ENCODE measurements at places on chromosomes 11 and 22.

DNA sequence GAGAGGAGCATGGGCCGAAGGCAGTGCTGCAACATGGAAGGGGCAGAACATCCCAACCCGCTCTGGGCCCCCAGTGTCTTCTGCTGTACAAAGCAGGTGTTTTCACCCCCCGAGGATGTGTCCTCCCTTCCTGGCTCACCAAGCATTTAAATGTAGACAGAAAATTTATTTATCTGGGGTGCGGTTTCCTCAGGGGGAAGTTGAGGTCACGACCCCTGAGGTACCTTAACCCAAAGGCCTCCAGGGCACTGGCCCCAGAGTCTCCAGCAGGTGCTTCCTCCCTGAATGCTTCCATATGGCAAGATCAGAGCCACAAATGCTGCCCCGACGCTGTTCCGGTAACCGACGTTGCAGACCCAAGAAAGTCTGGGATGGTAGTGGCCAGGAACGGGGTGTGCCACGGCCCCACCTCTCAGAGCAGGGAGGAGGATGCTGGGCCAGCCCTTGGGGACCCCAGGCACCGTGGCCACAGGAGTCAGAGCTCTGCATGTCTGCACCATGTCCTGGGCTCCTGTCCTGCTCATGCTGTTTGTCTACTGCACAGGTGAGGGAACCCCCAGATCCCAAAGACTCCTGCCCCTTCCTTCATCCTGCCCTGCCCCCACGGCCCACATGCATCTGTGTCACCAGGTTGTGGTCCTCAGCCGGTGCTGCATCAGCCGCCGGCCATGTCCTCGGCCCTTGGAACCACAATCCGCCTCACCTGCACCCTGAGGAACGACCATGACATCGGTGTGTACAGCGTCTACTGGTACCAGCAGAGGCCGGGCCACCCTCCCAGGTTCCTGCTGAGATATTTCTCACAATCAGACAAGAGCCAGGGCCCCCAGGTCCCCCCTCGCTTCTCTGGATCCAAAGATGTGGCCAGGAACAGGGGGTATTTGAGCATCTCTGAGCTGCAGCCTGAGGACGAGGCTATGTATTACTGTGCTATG, at the start of gene VPREB1:
VPREB1 (plus strand) TSS at position 471 of the 935 bp plus-strand sequence; CDS start at position 499, 28 bp downstream.
- DNase-seq, result no peak

GRCh38 chr11:45523760-45524159, 141.7 kb downstream of the CHST1 start:
- no peak for DNase-seq

GRCh38 chr11:19079643-19080440, 19.3 kb upstream of the MRGPRX2 start:
- DNase-seq, result no peak

DNA sequence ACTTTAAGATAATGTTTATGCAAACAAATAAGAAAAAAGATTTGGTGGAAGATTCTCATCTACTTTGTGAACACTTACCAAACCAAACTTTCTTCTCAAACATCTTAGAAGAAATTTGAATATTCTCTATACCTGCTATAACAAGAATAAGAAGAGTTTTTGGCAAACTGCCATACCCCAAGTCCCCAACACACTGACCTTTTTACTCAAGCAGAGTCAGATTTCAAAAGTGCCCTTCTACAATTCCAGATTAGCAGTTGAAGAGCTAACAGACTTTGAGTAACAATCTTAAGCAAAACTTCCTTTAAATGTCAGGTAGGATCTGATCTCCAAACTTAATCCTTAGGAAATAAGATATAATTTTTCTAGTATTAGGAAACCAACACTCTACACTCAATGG, 33.9 kb downstream of the TSG101 start:
- no peak for DNase-seq

GRCh38 chr11:108975641-108976071, 310.8 kb downstream of the DDX10 start:
- no peak for DNase-seq

DNA sequence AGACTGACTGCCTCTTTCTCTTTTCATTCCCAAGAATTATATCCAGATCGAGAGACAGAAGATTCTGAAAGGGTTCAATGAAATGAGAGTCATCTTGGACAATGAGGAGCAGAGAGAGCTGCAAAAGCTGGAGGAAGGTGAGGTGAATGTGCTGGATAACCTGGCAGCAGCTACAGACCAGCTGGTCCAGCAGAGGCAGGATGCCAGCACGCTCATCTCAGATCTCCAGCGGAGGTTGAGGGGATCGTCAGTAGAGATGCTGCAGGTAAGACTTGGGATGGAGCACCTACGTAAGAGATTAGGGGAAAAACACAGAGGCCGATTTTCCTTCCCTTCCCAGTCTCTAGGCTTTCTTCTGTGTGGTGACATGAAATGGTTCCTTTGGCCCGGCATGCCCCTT, 8.7 kb downstream of the TRIM22 start:
- DNase-seq, result no peak

DNA sequence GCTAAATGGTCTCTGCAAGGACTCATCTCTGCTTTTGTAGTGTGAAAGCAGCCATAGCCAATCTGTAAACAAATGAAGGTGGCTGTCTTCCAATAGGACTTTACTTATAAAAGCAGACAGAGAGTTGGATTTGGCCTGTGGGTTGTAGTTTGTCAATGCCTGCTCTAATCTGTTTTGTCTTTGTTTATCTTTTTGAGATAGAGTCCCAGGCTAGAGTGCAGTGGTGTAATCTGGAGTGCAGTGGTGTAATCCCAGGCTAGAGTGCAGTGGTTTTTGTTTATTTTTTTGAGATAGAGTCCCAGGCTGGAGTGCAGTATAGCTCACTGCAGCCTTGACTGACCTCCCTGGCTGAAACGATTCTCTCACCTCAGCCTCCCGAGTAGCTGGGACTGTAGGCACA, 8.6 kb downstream of the PPP6R3 start:
- no peak for DNase-seq

- no peak for DNase-seq
These were observed 213.8 kb downstream of the DSCAML1 start for GRCh38 chr11:117583063-117583801.
